Sigmoid colon (tissue), 7 donors: ENCODE measurements at places on chromosomes 16 and 17. TPM values are rescaled to one million over a fixed set of nuclear protein-coding genes. Genes with fewer than 3 reads are reported as not detected.
A peak's percentile ranks its signal among the peaks of the same experiment; 100 is the strongest.

GRCh38 chr16:71635632-71636031 lies 9.6 kb downstream of the MARVELD3 start:
- no peaks in the 10 kb centered on the region for H3K27me3 ChIP-seq
- H3K36me3 ChIP-seq = peaks cover 8% of the 10 kb centered on the region
- no peak overlapping the region for H3K27ac ChIP-seq
- DNase-seq = no peak

Gene TBC1D3G
- total RNA-seq = not detected

Gene SLC5A11
- not detected for total RNA-seq

GRCh38 chr16:55746081-55746480 lies 86.8 kb downstream of the CES1 start:
- no peaks in the 10 kb centered on the region for H3K36me3 ChIP-seq
- H3K27me3 ChIP-seq = no peaks in the 10 kb centered on the region
- no peak overlapping the region for H3K27ac ChIP-seq
- no peaks in the 10 kb centered on the region for H3K4me1 ChIP-seq

- no peak for DNase-seq
- no peak overlapping the region for H3K27ac ChIP-seq
- H3K4me3 ChIP-seq = no peak overlapping the region
- peaks cover 2% of the 10 kb centered on the region for H3K27me3 ChIP-seq
Measured at GRCh38 chr17:19996502-19996901, 12.7 kb upstream of the SPECC1 start.

DNA sequence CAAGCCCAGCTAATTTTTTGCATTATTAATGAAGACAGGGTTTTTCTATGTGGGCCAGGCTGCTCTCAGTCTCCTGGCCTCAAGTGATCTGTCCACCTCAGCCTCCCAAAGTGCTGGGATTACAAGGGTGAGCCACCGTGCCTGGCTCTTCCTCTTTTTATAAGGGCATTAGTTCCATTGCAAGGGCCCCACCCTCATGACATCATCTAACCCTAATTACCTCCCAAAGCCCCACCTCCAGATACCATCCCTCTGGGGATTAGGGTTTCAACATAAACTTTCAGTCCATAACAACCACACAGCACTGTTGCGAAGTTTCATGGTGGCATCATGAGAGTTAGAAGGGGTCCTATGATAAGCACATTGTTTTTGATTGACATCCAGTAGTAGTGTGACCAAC lies 277.7 kb downstream of the GRIN2A start:
- H3K4me3 ChIP-seq = no peak overlapping the region
- DNase-seq = no peak
- no peaks in the 10 kb centered on the region for H3K27me3 ChIP-seq
- no peaks in the 10 kb centered on the region for H3K4me1 ChIP-seq

Gene SERPINF2
- total RNA-seq = 7.2 TPM

Gene KRTAP1-5
- not detected for total RNA-seq

DNA sequence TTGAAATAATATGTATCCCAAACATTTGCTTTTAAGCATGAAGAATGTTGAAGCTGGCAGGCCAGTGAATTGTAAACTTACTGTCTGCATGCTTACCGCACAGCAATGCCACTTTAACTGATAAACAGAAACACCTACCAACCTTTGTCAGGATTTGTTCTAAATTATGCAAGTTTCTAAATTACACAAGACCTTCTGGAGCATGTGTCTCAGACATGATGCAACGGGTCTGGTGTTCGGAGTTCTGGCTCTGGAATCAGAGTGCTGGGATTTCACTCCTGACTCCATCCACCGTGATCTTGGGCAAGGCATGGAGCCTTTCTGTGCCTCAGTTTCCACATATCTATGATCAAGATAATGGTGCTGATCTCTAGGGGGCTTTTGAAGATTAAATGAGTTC lies 111.2 kb downstream of the CCT6B start:
- no peaks in the 10 kb centered on the region for H3K27me3 ChIP-seq
- DNase-seq = no peak
- H3K36me3 ChIP-seq = no peaks in the 10 kb centered on the region
- no peak overlapping the region for H3K4me3 ChIP-seq
- no peaks in the 10 kb centered on the region for H3K4me1 ChIP-seq

GRCh38 chr16:24188751-24189318 lies 67.3 kb upstream of the CACNG3 start:
- no peak for DNase-seq
- no peak overlapping the region for H3K4me3 ChIP-seq
- no peak overlapping the region for H3K27ac ChIP-seq
- H3K27me3 ChIP-seq = no peaks in the 10 kb centered on the region
- peaks cover 27% of the 10 kb centered on the region for H3K36me3 ChIP-seq

Gene TP53TG3
- not detected for total RNA-seq

Gene CHST6
- 2.5 TPM for total RNA-seq

DNA sequence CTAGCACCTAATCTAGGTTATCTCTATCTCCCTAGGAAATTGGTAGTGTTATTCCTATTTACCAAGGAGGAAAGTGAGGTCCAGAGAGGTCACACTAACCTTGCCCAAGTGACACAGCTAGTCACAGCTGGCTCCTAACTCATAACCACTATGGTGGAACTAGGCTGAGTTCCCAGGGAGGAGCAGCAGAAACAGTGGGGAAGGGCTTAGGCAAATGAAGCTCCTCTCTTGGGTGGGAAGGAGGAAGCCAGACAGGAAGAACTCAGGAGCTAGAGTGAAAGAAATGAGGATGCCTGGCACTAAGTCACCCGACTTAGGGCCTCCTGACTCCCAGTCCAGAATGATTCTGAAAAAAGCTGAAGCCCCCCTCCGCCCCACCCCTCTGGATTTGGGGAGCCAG lies 34.5 kb downstream of the PSME3IP1 start:
- no peak overlapping the region for H3K4me3 ChIP-seq
- peaks cover 43% of the 10 kb centered on the region for H3K36me3 ChIP-seq
- no peak overlapping the region for H3K27ac ChIP-seq
- H3K4me1 ChIP-seq = peaks cover 24% of the 10 kb centered on the region

Gene CAVIN1
- 433 TPM for total RNA-seq

- no peak for DNase-seq
- no peaks in the 10 kb centered on the region for H3K4me1 ChIP-seq
- no peak overlapping the region for H3K27ac ChIP-seq
- no peaks in the 10 kb centered on the region for H3K27me3 ChIP-seq
Measured at GRCh38 chr16:80417706-80418271, 123.0 kb upstream of the DYNLRB2 start.

- H3K4me1 ChIP-seq = peaks cover 66% of the 10 kb centered on the region
- peak overlapping the region; percentile 97 for H3K27ac ChIP-seq
- no peaks in the 10 kb centered on the region for H3K27me3 ChIP-seq
- H3K4me3 ChIP-seq = no peak overlapping the region
Measured at GRCh38 chr17:40089077-40089895, 11.1 kb downstream of the NR1D1 start.

- no peaks in the 10 kb centered on the region for H3K36me3 ChIP-seq
- no peaks in the 10 kb centered on the region for H3K4me1 ChIP-seq
- no peak overlapping the region for H3K27ac ChIP-seq
- no peak for DNase-seq
- H3K4me3 ChIP-seq = no peak overlapping the region
- no peaks in the 10 kb centered on the region for H3K27me3 ChIP-seq
Measured at GRCh38 chr16:71328151-71328550, 30.4 kb upstream of the CALB2 start.

Gene C16orf89
- total RNA-seq = 4.6 TPM

GRCh38 chr17:64565563-64565962 lies 58.8 kb downstream of the CEP95 start:
- DNase-seq = no peak
- H3K27ac ChIP-seq = no peak overlapping the region
- no peaks in the 10 kb centered on the region for H3K4me1 ChIP-seq
- no peaks in the 10 kb centered on the region for H3K27me3 ChIP-seq
- no peak overlapping the region for H3K4me3 ChIP-seq

Gene IL21R
- 0.28 TPM for total RNA-seq

Gene GNPTG
- total RNA-seq = 43.9 TPM

Gene CDH11
- 146 TPM for total RNA-seq
